ENCODE measurements at places on chromosomes 2 and 18. TPM values are rescaled to one million over a fixed set of nuclear protein-coding genes. Genes with fewer than 3 reads are reported as not detected.

The TEKT4 gene
- not detected for total RNA-seq

GRCh38 chr2:58407487-58407886 lies 166.4 kb upstream of the FANCL start:
- H3K4me1 ChIP-seq, result no peaks in the 10 kb centered on the region
- no peak for DNase-seq
- no peak overlapping the region for H3K27ac ChIP-seq
- H3K36me3 ChIP-seq, result no peaks in the 10 kb centered on the region

The TMEM17 gene
- total RNA-seq, result 0.18 TPM

DNA sequence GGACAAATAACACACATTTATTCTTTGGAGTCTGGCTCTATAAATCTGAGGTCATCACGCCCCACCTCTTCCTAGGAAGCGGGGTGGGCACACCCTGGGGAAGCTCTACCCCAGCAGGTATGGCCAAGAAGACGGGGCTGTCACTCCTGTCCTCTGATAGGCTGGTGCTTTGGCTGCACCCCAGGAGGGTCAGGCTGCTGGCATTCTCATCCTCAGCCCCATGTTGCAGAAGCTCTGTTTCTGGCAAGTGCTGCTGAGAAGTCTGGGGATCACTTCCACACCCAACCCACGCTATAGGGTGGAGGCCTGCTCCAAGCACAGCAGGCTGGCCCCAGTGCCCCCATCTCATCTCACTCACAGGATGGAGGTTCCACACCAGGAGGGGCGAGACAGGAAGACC lies 17.6 kb downstream of the ARHGEF4 start:
- H3K4me1 ChIP-seq, result no peaks in the 10 kb centered on the region
- no peaks in the 10 kb centered on the region for H3K36me3 ChIP-seq
- H3K27ac ChIP-seq, result no peak overlapping the region
- H3K27me3 ChIP-seq, result no peaks in the 10 kb centered on the region

DNA sequence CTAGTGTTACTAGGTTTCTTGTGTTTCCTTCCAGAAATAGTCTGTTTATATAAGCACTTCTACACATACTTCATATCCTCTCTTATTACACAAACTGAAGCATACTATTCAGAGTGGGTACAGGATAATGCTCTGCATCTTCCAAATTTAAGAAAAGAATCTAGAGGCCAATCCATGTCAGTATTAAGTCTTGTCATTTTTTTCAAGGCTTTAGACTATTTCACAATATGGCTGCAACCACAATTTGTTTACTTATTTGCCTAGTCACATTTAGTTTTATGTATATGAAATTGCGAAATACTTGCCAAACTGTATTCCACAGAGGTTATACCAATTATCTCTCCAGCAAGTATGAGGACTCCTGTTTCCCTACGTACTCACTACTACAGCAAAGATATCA lies 27.9 kb downstream of the IWS1 start:
- H3K27ac ChIP-seq, result no peak overlapping the region
- H3K27me3 ChIP-seq, result no peaks in the 10 kb centered on the region
- peaks cover 53% of the 10 kb centered on the region for H3K36me3 ChIP-seq
- no peak for DNase-seq
- peaks cover 12% of the 10 kb centered on the region for H3K4me1 ChIP-seq

DNA sequence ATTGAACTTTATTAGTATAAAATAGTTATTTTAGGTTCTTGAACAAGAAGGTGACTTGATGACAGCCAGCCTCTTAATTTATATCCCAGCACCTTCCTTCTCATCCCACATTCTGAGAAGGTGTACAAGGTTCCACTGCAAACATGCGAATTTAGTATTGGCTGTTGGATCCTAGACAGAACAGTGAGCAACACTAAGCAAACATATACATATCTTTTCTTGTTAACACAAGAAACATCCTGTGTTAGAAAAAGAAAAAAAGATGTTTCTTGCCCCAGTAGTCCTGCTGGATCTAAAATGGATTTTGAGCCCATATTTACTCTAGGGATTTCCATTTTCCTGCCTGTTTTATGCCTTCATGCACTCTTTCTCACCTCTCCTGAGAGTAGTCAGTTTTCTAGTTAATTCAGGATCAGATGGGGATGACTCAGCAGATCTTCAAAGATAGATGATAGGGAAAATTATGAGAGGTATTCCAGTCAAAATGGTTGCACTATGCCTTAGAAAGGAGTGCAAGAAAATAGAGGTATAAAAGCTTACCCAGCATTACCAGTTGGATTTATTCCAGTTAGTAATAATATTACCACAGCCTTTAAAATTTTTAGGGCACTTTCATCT lies 336.5 kb downstream of the MEIS1 start:
- H3K36me3 ChIP-seq, result no peaks in the 10 kb centered on the region
- no peak overlapping the region for H3K27ac ChIP-seq
- no peak for DNase-seq
- no peaks in the 10 kb centered on the region for H3K4me1 ChIP-seq
- H3K27me3 ChIP-seq, result peaks cover 2% of the 10 kb centered on the region

GRCh38 chr2:224933431-224933830 lies 108.8 kb downstream of the DOCK10 start:
- H3K27ac ChIP-seq, result peak overlapping the region; percentile 83
- DNase-seq, result no peak
- peaks cover 68% of the 10 kb centered on the region for H3K36me3 ChIP-seq
- H3K4me1 ChIP-seq, result peaks cover 96% of the 10 kb centered on the region
- peak overlapping the region; percentile 15 for H3K4me3 ChIP-seq

DNA sequence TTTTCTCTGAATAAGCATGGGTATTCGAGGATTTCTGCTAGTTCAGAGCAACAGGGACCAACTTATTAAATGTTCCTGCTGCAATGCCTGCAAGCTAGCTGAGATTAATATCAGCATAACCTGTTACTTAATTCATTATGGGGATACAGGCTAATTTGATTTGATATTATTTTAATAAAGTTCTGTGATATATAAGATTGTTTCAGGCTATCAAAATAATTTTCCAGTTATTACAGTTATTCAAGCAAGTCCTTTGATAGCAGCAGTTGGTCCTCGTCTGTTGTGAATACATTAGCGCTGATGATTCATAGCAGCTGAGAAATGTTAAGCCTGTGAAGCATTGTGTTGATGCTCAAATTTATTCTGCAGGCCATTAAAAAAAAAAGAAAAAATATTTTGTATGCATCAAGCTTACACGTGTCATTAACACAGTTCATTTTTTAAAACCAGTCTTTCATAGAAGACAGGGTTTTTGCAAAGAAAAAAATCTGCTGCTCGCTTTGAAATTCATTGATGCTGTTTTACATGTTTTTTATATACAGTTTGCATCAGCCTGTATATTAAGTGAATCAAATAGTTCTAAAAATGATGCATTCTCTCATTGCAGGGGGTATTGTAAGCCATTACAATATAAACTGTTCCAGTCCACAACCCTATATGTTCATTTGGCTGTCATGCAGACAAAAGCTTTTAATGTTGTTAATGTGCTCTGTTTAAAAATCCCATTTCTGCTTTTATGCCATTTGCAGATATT lies 482.5 kb downstream of the BCL11A start:
- H3K4me1 ChIP-seq, result no peaks in the 10 kb centered on the region
- no peak overlapping the region for H3K4me3 ChIP-seq
- H3K27me3 ChIP-seq, result no peaks in the 10 kb centered on the region
- H3K36me3 ChIP-seq, result no peaks in the 10 kb centered on the region

DNA sequence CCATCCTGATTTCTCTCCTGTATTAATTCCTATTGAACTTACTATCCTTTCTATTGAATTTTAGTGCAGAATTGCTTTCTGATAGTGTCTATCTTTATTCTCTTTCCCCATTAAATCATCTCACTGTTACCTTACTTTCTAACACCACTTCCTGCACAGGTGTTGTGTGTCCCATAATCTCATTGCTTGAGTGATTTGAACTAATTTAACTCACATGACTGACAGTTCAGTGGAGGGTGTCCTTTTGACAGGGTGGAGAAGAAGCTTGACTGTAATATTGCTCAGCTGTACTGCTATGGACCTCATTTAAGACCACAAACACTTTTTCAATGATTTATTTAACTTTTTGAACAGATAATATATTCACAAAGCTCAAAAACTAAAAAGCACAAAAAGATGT lies 211.8 kb downstream of the NRXN1 start:
- no peak overlapping the region for H3K4me3 ChIP-seq
- H3K36me3 ChIP-seq, result no peaks in the 10 kb centered on the region
- no peaks in the 10 kb centered on the region for H3K27me3 ChIP-seq
- DNase-seq, result no peak

DNA sequence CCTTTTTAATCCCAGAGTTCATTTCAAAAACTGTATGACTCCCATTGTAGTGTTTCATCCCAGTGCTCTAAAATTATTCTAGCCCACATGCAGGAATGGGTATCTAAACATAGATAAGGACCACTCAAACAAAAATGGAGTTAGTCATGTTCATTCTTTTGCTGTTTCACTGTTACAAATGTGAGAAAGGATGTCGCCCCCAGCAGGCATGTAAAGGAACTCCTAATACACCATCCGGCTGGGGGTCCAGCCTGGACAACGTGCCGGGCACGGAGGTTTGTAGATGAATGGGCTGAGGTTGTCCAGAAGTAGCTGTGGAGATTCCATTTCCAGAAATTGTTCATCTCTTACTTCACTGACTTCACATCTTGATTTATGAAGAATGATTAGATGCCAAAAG lies 101.9 kb upstream of the RAB12 start:
- no peaks in the 10 kb centered on the region for H3K4me1 ChIP-seq
- peak; percentile 18 for DNase-seq
- H3K27me3 ChIP-seq, result peaks cover 4% of the 10 kb centered on the region
- H3K27ac ChIP-seq, result no peak overlapping the region
- no peak overlapping the region for H3K4me3 ChIP-seq

The HNMT gene
- total RNA-seq, result not detected

GRCh38 chr2:209388446-209389037 lies 35.3 kb upstream of the MAP2 start:
- H3K4me3 ChIP-seq, result no peak overlapping the region
- no peaks in the 10 kb centered on the region for H3K27me3 ChIP-seq
- no peak overlapping the region for H3K27ac ChIP-seq
- no peak for DNase-seq
- no peaks in the 10 kb centered on the region for H3K36me3 ChIP-seq
- no peaks in the 10 kb centered on the region for H3K4me1 ChIP-seq

- no peak overlapping the region for H3K4me3 ChIP-seq
- DNase-seq, result no peak
- no peak overlapping the region for H3K27ac ChIP-seq
- H3K27me3 ChIP-seq, result no peaks in the 10 kb centered on the region
- peaks cover 33% of the 10 kb centered on the region for H3K36me3 ChIP-seq
Measured at GRCh38 chr2:241379481-241380480, 23.7 kb downstream of the FARP2 start.

- DNase-seq, result no peak
- H3K27me3 ChIP-seq, result no peaks in the 10 kb centered on the region
- H3K4me1 ChIP-seq, result no peaks in the 10 kb centered on the region
- no peak overlapping the region for H3K4me3 ChIP-seq
- H3K27ac ChIP-seq, result no peak overlapping the region
Measured at GRCh38 chr2:59967691-59968090, 585.8 kb downstream of the BCL11A start.

The SNTG2 gene
- total RNA-seq, result 0.57 TPM

- DNase-seq, result no peak
- no peak overlapping the region for H3K4me3 ChIP-seq
- H3K27ac ChIP-seq, result no peak overlapping the region
- H3K27me3 ChIP-seq, result no peaks in the 10 kb centered on the region
- no peaks in the 10 kb centered on the region for H3K4me1 ChIP-seq
- no peaks in the 10 kb centered on the region for H3K36me3 ChIP-seq
Measured at GRCh38 chr2:78147466-78147865, 625.3 kb upstream of the LRRTM4 start.

GRCh38 chr2:204234879-204235278 lies 298.3 kb downstream of the ICOS start:
- no peak overlapping the region for H3K27ac ChIP-seq
- H3K36me3 ChIP-seq, result no peaks in the 10 kb centered on the region
- no peak for DNase-seq
- peaks cover 11% of the 10 kb centered on the region for H3K27me3 ChIP-seq
- H3K4me3 ChIP-seq, result no peak overlapping the region

The TXNDC2 gene
- total RNA-seq, result not detected

The HS1BP3 gene
- 7.1 TPM for total RNA-seq

The POTEI gene
- total RNA-seq, result not detected

GRCh38 chr2:146652311-146652710 lies 1192.5 kb upstream of the ACVR2A start:
- H3K4me1 ChIP-seq, result no peaks in the 10 kb centered on the region
- no peak overlapping the region for H3K4me3 ChIP-seq

DNA sequence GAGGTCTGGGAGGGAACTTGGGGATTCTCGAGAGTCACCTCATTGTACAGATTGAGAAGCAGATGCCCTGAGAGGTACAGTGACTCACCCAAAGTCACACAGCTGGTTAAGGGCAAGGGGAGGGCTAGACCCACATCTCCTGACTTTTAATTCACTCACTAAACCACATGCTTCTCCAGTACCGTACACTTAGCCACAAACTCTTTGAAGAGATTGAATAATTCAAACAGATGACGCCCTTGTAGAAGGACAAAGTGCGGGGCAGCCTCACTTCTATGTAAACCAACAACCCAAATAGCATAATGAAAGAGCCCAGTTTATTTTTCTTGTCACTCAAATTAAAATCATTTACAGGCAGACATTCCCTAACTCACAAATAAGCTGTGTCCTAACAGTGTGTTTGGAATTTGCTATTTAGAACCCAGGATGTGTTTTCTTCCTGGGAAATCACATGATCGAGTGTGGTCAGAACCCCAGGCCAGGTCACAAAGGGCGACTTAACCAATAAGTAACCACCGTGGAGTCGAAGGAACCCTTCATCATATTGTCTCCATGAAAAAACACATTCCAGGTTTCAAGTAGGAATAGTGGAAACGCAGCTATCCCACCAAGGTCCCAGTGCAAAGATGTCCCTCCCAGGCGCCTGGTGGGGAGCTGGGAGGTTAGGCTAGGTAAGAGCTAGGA lies 35.8 kb upstream of the PTPN4 start:
- no peaks in the 10 kb centered on the region for H3K27me3 ChIP-seq
- no peaks in the 10 kb centered on the region for H3K36me3 ChIP-seq
- no peak overlapping the region for H3K4me3 ChIP-seq
- peak; percentile 21 for DNase-seq
- no peak overlapping the region for H3K27ac ChIP-seq
- H3K4me1 ChIP-seq, result peaks cover 13% of the 10 kb centered on the region

DNA sequence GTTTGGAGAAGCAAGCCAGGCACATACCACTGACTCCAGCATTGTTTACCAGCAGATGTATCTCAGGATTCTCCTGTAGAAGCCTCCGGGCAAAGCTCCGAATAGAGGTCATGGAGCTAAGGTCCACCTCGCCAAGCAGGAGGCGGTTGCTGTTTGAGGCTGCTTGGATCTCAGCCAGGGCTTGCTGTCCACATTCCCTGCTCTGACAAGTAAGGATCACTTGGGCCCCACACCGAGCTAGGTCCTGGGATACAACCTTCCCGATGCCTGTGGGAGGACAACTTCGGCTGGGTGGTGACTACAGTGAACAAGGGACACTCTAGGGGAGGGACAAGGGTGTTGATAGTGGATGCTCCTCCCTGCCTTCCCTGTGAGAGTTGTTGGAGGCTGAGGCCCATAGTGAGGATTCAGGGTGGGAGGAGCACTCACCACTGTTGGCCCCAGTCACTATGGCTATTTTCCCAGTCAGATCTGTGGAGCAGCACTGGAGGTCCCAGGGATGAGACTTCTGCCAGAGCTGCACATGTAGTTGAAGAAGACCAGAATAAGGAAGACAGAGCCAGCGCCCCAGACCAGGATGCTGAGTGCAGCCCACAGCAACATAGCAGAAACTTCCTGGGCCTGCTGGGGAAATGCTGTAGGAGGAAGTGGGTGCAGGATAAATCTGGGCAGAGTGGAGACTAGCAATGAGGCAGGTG lies 8.3 kb downstream of the C2orf81 start:
- DNase-seq, result no peak
- no peak overlapping the region for H3K4me3 ChIP-seq
- H3K27me3 ChIP-seq, result peaks cover 2% of the 10 kb centered on the region
- H3K27ac ChIP-seq, result no peak overlapping the region

- no peaks in the 10 kb centered on the region for H3K27me3 ChIP-seq
- no peaks in the 10 kb centered on the region for H3K36me3 ChIP-seq
- DNase-seq, result no peak
Measured at GRCh38 chr2:72961853-72962468, 44.6 kb downstream of the EMX1 start.
